ENCODE measurements at places on chromosomes 1 and 21.

GRCh38 chr1:93566227-93566626, 115.4 kb downstream of the BCAR3 start:
- H3K36me3 ChIP-seq: no peaks in the 10 kb centered on the region
- H3K4me1 ChIP-seq: no peaks in the 10 kb centered on the region
- no peak overlapping the region for H3K4me3 ChIP-seq
- H3K27me3 ChIP-seq: no peaks in the 10 kb centered on the region
- no peak for DNase-seq

GRCh38 chr1:97816927-97817326, 103.9 kb downstream of the DPYD start:
- DNase-seq: no peak
- H3K27me3 ChIP-seq: no peaks in the 10 kb centered on the region
- no peak overlapping the region for H3K4me3 ChIP-seq
- H3K4me1 ChIP-seq: no peaks in the 10 kb centered on the region
- H3K36me3 ChIP-seq: peaks cover 4% of the 10 kb centered on the region

- no peak overlapping the region for H3K4me3 ChIP-seq
- peaks cover 39% of the 10 kb centered on the region for H3K27me3 ChIP-seq
- DNase-seq: peak; percentile 7
- no peaks in the 10 kb centered on the region for H3K36me3 ChIP-seq
- H3K4me1 ChIP-seq: no peaks in the 10 kb centered on the region
- no peak overlapping the region for H3K27ac ChIP-seq
These were observed 17.3 kb upstream of the LRP8 start for GRCh38 chr1:53344921-53345838.

- no peaks in the 10 kb centered on the region for H3K27me3 ChIP-seq
- DNase-seq: no peak
- H3K4me1 ChIP-seq: peaks cover 61% of the 10 kb centered on the region
- no peak overlapping the region for H3K27ac ChIP-seq
These were observed 23.5 kb downstream of the RSBN1 start for GRCh38 chr1:113788802-113789201.

GRCh38 chr1:221530791-221531190, 211.1 kb downstream of the DUSP10 start:
- no peaks in the 10 kb centered on the region for H3K36me3 ChIP-seq
- no peaks in the 10 kb centered on the region for H3K4me1 ChIP-seq
- DNase-seq: no peak
- no peak overlapping the region for H3K4me3 ChIP-seq

DNA sequence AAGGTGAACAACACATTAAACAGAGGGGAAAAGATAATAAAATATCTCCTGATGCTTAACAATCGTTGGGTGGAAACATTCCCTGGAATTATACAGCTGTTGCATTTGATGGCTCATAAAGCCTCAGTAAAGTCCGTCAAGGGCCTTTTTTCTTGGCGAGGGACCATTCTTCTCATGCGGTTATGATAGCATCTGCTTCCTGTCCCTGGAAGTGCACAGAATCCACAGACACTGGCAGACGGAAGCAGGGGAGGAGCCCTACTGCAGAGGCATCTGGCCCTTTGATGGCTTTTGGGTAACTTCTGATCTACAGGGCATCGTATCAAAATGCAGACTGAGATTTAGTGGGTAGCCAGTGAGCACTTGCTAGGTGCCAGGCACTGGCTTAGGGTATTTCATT, 286.9 kb downstream of the KIF26B start:
- no peak overlapping the region for H3K4me3 ChIP-seq
- no peak overlapping the region for H3K27ac ChIP-seq
- DNase-seq: no peak
- H3K27me3 ChIP-seq: no peaks in the 10 kb centered on the region
- H3K36me3 ChIP-seq: no peaks in the 10 kb centered on the region
- no peaks in the 10 kb centered on the region for H3K4me1 ChIP-seq

- no peak for DNase-seq
- H3K36me3 ChIP-seq: peaks cover 4% of the 10 kb centered on the region
- H3K27ac ChIP-seq: no peak overlapping the region
- H3K4me1 ChIP-seq: peaks cover 8% of the 10 kb centered on the region
These were observed 9.3 kb downstream of the SLC16A1 start for GRCh38 chr1:112946683-112947082.

GRCh38 chr21:18023157-18023556, 204.0 kb upstream of the C21orf91 start:
- H3K36me3 ChIP-seq: no peaks in the 10 kb centered on the region
- DNase-seq: no peak
- H3K4me3 ChIP-seq: no peak overlapping the region
- no peak overlapping the region for H3K27ac ChIP-seq

DNA sequence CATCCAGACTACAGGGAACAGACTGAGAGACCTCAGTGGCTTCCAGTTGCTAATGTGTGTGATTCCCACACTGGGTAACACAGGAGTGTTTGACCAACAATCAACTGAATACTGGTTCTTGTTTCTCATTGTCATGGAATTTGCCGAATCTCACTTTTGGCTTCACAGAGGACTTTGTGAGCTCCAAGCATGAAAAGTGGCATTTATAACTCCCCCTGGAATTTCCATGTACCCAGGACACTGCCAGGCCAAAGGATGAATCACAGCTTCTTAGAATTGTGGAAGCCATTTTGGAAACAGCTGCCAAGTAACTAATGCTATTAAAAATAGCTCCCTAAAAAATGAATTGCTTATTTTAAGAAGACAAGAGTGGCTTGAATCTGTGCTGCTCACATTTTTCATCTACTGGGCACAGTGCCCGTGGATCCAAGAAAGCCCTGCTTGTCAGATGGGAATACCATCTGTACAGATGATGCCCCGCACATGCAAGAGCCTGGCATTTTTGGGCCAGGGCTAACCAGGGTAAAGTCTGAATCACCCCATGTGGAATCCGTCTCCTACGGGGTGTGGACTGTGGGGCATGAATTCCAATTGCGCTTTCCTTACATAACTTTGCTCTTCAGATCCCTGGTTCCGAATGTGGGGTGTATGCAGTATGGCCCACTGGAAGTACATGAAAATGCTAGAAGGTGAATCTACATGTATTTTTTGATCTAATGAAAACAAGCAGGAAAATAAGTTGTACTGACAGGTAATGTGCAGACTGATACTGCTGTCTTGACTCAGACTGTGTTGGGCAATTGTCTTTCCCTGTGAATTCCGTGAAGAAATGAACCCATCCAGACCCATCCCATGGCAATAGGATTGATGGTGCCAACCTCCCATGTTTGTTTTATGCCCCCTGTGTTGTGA, 487.3 kb downstream of the SIPA1L2 start:
- no peak overlapping the region for H3K27ac ChIP-seq
- peaks cover 4% of the 10 kb centered on the region for H3K27me3 ChIP-seq
- no peak for DNase-seq
- no peaks in the 10 kb centered on the region for H3K36me3 ChIP-seq

DNA sequence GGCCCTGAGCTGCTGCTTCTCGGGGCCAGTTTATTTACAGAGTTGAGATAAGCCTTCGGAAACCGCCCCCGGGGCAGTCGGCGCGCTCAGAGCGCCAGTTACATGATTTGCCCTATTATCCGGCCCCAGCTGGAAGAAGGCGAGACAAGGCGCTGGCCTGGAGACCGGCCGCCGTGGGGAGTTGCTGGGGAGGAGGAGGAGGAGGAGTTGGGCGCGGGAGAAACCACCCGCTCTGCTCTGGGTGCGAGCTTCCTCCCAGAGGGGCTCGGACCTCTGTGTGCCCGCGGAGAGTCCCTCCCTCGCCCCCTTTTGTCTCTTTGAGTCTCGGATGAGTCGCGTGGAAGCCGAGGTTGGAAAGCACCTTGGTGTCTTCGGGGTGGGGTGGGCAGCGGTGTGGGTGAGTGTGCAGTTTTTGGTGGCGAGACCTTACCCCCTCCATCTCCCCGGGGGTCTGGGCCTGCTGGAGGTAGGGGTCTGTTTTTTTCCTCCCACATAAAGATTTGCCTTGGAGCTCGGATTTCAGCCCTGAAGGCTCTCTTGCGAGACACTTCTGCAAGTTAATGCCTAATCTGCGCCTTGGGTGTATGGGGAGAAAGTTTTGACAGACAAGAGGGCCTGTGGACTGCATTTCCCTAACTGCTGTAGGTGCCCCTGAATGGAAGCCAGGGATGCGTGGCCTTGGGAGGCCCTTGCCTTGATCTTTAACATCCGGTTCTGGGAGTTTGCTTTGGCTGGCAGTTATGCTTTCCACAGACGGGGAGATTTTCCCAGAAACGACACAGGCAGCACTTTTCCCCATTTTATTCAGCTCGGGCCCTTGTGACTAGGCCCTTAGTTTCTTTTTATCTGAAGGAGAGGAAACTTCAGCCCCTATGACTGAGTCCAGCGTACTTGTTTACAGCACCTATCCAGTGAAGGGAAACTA, 80.0 kb downstream of the NDUFS5 start:
- DNase-seq: peak; percentile 44
- H3K27ac ChIP-seq: no peak overlapping the region
- no peaks in the 10 kb centered on the region for H3K36me3 ChIP-seq
- H3K4me1 ChIP-seq: peaks cover 33% of the 10 kb centered on the region
- peak overlapping the region; percentile 69 for H3K4me3 ChIP-seq

- no peaks in the 10 kb centered on the region for H3K4me1 ChIP-seq
- H3K4me3 ChIP-seq: no peak overlapping the region
- DNase-seq: no peak
- H3K27me3 ChIP-seq: no peaks in the 10 kb centered on the region
- H3K36me3 ChIP-seq: peaks cover 3% of the 10 kb centered on the region
These were observed 24.5 kb upstream of the TSPAN2 start for GRCh38 chr1:115113766-115114165.

DNA sequence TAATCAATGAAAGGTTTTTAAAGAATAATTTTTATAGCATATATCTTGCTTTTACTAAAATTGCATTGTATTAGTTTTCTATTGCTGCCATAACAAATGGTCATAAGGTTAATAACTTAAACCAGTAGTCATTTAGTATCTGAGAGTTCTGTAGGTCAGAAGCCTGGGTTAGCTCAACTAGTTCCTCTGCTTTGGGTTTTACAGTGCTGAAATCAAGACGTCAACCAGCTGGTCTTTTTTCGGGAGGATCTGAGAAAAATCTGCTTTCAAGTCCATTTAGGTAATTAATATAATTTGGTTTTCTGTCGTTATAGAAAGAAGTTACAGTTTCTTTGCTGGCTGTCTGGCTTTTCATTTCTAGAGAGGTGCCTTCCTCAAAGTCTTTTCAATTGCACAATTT, 577.7 kb downstream of the MRPL39 start:
- no peaks in the 10 kb centered on the region for H3K36me3 ChIP-seq
- no peak overlapping the region for H3K4me3 ChIP-seq
- H3K4me1 ChIP-seq: no peaks in the 10 kb centered on the region
- no peak overlapping the region for H3K27ac ChIP-seq
- DNase-seq: no peak

GRCh38 chr1:23244256-23244761, 27.0 kb upstream of the HTR1D start:
- H3K36me3 ChIP-seq: no peaks in the 10 kb centered on the region
- H3K4me1 ChIP-seq: no peaks in the 10 kb centered on the region
- H3K4me3 ChIP-seq: no peak overlapping the region
- no peak overlapping the region for H3K27ac ChIP-seq

GRCh38 chr1:175814885-175815284, 71.5 kb upstream of the TNR start:
- no peak overlapping the region for H3K27ac ChIP-seq
- H3K27me3 ChIP-seq: no peaks in the 10 kb centered on the region

DNA sequence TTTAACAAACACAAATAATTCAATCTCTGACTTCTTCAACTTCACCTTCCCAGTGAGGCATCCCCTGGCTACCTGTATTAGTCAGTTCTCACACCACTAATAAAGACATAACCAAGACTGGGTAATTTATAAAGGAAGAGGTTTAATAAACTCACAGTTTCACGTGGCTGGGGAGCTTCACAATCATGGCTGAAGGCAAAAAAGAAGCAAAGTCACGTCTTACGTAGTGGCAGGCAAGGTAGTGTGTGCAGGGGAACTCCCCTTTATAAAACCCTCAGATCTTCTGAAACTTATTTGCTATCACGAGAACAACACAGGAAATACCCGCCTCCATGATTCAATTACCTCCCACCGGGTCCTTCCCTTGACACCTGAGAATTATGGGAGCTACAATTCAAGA, 478.5 kb downstream of the ADGRL2 start:
- H3K4me1 ChIP-seq: no peaks in the 10 kb centered on the region
- no peak for DNase-seq
- no peaks in the 10 kb centered on the region for H3K36me3 ChIP-seq
- H3K4me3 ChIP-seq: no peak overlapping the region

- H3K36me3 ChIP-seq: no peaks in the 10 kb centered on the region
- H3K27ac ChIP-seq: no peak within 1 kb of the TSS
- H3K27me3 ChIP-seq: no peaks in the 10 kb centered on the region
- no peaks in the 10 kb centered on the region for H3K4me1 ChIP-seq
These were observed at the start of gene CFHR4 for GRCh38 chr1:196887515-196888239. TSS of gene CFHR4 (plus strand) at chr1:196888052. CDS start at chr1:196888151, 99 bp downstream.

GRCh38 chr1:185578293-185578692, 155.9 kb upstream of the HMCN1 start:
- no peaks in the 10 kb centered on the region for H3K4me1 ChIP-seq
- H3K36me3 ChIP-seq: peaks cover 7% of the 10 kb centered on the region
- H3K27me3 ChIP-seq: no peaks in the 10 kb centered on the region
- H3K27ac ChIP-seq: no peak overlapping the region

GRCh38 chr1:115641762-115642167, at the start of gene VANGL1:
TSS of gene VANGL1 (plus strand) at chr1:115641970. CDS start at chr1:115651414, 9,444 bp downstream.
- peaks cover 51% of the 10 kb centered on the region for H3K27me3 ChIP-seq
- H3K4me1 ChIP-seq: peaks cover 24% of the 10 kb centered on the region
- H3K36me3 ChIP-seq: peaks cover 9% of the 10 kb centered on the region
- peak; percentile 77 for DNase-seq

- no peak overlapping the region for H3K27ac ChIP-seq
- no peak for DNase-seq
- H3K4me3 ChIP-seq: no peak overlapping the region
- H3K36me3 ChIP-seq: no peaks in the 10 kb centered on the region
- H3K27me3 ChIP-seq: peaks cover 73% of the 10 kb centered on the region
- H3K4me1 ChIP-seq: no peaks in the 10 kb centered on the region
These were observed 1.2 kb upstream of the UBL4B start for GRCh38 chr1:110111081-110111480.

DNA sequence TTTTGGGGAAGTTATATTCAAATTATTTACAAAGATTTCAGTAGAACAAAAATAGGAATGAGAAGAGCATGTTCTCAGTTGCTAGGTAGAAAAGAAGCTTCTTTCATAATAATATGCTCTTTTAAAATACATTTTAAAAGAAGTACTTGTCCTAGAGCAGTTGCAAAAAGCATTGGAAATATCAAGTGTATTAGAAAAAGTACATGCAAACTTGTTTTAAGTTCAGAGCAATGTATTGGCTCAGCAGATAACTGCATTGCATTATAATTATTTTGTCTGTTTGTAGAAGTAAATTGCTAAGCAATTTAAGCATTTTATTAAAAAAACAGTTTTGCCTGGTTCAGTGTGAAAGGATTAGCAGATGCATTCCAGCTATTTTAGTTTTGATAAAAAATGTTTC, 806.4 kb downstream of the USP25 start:
- DNase-seq: no peak
- no peaks in the 10 kb centered on the region for H3K36me3 ChIP-seq
- H3K27ac ChIP-seq: no peak overlapping the region
- H3K27me3 ChIP-seq: no peaks in the 10 kb centered on the region
- no peak overlapping the region for H3K4me3 ChIP-seq
- no peaks in the 10 kb centered on the region for H3K4me1 ChIP-seq

All from activated naive CD4-positive, alpha-beta T cell treated with anti-CD3 and anti-CD28 coated beads, Interleukin-2, amount 10 ng/mL, durations not matched to agents 7 days and 5 days (primary cell).